Right cardiac atrium (tissue), 5 donors: ENCODE measurements at places on chromosomes 1 and 21.

DNA sequence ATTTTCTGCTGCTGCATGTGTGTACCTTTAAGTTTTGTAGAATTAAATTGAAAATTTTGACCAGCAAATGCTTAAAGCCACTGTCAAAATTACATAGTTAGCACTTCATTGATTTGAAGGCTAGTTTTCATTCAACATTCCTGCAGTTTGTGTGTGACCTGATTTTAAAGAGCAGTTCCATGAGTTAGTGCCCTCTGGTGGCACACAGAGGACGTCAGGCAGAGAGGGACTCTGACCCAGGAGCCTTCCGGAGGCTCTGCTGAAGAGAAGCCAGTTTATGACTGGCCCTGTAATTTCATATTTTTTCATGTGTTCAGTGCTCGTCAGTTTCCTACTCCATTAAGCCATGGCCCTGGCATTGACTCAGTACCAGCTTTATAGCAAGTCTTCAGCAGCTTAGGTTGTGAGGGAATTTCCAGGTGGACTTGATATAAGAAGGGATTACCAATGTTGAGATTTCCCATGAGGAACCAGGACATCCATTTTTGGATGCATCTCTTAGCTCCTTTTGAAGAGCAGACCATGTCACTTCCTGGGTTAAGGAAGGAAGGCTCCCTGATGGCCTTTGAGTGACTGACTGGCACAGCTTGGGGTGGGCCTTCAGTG lies 104.7 kb downstream of the CAMTA1 start:
- peak; percentile 49 for DNase-seq

GRCh38 chr21:44940116-44940631 lies 345 bp downstream of the SLX9 start:
- no peak for DNase-seq

- no peak for DNase-seq
These were observed 166.9 kb downstream of the HLX start for GRCh38 chr1:221045842-221046831.

DNA sequence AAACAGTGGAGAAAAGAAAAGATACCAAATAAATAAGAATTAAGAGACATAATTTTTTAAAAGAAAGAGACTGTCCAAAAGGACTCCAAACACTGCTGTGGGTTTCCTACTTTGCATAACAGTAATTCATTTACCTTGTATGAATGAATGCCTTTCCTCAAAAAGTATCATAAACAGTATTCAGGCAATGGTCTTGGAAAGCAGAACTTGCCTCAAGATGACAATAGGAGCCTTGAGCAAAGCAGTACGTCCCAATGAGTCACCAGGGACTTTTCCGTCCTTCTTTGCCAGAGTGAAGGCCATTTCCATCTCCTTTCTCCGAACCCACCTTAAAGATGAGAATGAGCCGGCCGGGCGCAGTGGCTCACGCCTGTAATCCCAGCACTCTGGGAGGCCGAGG lies 186.4 kb downstream of the ZBTB18 start:
- no peak for DNase-seq

DNA sequence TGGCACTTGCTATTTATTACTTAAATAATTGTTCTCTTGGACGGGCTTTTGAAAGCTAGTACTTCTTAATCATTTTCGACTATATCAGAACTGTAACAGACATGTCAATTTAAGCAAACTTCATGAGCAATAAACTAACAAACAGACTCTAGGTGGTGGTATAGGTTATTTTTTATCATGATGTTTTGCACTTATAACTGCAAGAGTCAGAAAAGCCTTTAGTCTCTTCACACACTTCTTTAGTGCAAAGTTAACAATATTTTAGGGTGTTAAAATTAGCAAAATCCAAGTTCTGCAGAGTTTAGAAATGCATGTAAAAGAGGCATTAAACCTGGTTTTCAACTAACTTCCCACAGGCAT lies 2.2 kb downstream of the NRIP1 start:
- DNase-seq, result no peak

- DNase-seq, result no peak
These were observed 28.4 kb upstream of the TMEM125 start for GRCh38 chr1:43241413-43241836.

- DNase-seq, result no peak
These were observed 37.3 kb downstream of the IFNAR1 start for GRCh38 chr21:33362044-33362555.

GRCh38 chr1:178944729-178945128 lies 73.9 kb upstream of the ANGPTL1 start:
- no peak for DNase-seq

DNA sequence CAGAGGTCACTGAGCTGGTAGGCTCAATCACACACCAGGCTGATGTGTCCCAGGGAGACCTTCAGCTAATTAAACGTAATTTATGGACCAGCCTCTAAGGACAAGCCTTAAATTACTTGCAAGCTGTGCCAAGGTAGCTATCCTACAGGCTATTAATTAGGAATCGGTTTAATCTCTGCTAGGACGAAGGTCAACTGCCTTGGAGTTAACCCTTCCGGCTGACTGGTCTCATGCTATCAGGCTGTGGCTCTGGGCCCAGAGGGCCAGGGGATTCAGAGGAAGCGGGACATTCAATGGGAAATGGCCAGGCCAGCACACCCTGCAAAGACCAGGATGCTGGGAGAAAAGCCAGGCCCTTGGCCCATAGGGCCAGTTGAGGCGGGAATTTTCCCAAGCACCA lies 19.0 kb downstream of the DHRS3 start:
- peak; percentile 74 for DNase-seq

- peak; percentile 82 for DNase-seq
These were observed 668 bp downstream of the CBR3 start for GRCh38 chr21:36135391-36136102.

DNA sequence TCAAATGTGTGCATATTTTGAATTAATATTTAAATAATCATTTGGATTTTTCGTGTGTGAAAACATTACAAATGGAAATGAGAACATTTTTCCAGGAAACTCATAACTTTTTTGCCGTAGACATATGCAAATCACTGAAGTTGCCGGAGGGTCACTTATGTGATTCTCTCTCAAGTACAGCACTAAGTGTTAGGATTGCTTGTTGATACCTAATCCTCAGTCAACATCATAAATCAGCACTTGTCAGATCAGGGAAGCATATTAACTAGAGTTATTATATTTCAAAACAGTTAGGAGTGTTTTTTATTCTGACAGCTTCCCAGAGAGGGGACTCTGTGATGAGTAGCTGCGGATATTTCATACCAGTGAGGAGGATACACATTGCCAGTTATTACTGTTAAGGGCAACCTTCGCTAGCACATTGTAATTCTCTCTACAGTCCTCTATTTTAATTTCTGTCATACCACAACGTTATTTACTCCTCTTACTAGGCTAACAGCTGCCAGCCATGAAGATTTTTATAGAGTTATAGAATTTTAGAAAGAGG lies 41.5 kb downstream of the NCAM2 start:
- no peak for DNase-seq

GRCh38 chr21:44930543-44930981 lies 9.3 kb upstream of the SLX9 start:
- peak; percentile 80 for DNase-seq

DNA sequence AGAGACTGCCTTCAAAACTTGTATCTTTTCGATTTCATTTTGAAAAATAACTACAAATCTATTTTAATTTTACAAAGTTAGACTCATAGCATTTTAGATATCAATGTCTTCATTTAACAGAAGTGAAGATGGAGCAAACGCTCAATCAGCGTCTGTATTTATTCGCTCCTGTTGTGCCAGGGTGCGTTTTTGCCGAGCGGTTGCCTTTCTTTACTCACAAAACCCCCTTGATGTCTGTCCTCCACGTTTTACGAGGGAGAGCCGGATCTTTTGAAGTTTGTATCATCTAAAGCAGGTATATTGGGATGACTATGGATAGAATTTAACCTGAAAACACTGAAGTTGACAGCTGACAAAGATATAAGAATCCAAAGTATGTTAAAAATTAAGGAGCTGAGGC lies 44.6 kb downstream of the MRPL39 start:
- no peak for DNase-seq

DNA sequence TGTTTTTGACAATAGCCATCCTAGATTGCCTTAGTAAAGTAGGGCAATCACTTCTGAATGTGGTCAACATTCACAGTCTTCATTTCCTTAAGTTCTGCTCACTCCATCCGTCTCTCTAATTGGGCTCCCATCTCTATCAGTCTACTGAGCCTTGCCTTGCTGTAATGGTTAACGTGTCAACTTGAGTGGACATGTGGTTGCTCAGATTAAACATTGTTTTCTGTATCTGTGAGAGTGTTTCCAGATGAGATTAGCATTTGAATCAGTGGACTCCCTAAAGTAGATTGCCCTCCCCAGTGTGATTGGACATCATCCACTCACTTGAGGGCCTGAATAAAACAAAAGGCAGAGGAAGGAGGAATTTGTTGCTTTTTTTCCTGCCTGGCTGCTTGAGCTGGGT lies 26.4 kb downstream of the C1orf216 start:
- DNase-seq, result no peak

DNA sequence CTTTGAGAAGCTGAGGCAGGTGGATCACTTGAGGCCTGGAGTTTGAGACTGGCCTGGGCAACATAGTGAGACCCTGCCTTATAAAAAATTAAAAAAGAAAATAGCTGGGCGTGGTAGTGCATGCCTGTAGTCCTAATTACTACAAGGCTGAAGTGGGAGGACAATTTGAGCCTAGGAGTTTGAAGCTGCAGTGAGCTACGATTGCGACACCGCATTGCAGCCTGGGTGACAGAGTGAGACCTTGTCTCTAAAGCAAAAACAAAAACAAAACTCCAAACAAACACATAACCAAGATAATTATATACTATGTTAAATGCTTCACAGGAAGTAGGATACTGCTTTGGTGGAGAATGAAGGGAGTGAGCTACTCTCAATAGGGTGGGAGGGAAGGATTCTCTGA lies 5.4 kb upstream of the PAFAH2 start:
- no peak for DNase-seq

GRCh38 chr1:46466477-46467182 lies 23.0 kb upstream of the DMBX1 start:
- DNase-seq, result peak; percentile 80

DNA sequence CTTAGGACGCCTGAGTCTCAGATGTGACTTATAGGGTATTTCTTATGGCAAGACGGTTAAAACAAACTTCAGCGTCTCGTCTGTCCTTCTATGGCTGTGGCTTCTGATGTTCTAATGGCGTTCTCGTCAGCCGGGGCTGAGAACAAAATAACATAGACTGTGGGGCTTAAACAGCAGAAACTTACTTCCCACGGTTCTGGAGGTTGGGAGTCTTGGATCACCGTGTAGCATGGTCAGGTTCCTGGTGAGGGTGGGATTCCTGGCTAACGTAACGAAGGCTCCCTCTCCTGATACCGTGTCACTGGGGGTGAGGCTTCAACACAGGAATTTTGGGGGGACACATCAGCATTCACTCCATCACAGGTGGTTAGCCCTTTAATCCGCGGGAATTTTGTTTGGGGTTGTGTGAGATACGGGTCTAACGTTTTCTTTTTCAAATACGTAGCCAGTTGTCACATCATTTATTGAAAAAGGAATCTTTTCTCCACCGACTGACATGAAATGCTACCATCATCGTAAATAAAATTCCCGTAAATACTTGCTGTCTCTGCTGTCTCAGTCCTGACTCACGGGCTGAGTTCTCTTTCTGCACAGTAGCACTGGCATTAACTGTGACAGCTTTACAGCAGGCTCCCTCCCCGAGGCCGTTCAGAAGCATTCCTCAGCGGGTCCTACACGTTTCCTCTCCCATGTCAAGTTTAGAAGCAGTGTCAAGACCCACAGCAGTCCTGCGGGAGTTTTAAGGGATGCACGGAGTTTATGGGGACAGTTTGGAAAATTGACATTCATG lies 8.1 kb upstream of the POFUT2 start:
- DNase-seq, result peak; percentile 17

DNA sequence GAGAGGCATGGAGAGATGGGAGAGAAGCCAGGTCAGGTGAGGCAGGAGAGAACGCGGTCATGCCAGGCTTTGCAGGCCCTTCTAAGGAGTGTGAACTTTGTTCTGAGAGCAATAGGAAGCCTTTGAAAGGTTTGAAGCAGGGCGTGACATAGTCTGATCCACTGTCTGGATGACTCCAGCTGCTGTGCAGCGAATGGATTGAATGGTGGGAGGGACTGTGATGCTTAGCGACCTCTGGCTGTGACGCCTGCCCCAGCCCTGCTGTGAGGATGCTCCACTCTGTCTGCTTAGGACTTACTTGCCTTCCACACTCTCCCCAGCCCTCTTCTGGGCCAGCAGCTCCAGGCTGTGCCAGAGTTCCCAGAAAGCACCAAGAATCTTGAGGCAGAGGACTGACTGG lies 41.8 kb upstream of the POU3F1 start:
- DNase-seq, result no peak

GRCh38 chr21:29366532-29366931 lies 67.8 kb downstream of the BACH1 start:
- no peak for DNase-seq

GRCh38 chr1:215482079-215482478 lies 85.0 kb upstream of the KCTD3 start:
- no peak for DNase-seq

DNA sequence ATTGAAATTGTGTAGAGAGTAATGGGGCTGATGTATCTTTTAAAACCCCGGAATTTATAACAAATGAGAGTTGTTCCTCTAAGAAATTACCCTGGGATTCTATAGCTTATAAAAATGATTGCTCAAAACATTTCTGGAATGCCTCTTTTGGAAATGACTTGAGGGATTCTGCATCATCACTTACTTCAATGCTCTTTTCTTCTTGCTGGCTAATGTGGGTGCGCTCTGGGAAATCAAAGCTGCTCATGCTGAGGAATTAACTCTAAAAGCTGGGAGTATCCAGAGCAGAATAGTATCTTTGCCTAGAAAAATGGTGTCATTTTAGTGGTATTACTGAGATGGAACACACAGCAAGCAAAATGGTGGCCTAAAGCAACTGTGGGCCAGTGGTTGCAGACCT lies 23.0 kb upstream of the TBX15 start:
- no peak for DNase-seq

DNA sequence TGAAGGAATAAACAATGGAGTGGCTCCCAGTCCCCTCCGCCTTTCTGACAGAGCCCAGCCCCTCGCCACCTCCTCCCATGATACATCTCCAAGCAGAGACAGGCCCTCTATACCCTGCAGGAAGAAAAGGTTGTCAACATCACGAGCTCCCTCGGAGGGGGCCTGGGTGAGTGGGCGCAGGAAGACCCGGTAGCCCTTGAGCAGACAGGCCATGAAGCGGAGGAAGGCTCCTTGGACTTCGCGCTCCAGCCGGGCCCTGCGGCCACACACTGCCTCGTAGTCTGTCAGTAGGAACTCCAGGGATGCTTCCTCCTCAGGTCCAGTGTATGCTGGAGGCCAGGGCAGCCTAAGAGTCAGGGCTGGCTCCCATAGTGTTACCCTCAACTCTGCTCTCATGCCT lies 7.0 kb downstream of the DENND4B start:
- no peak for DNase-seq

GRCh38 chr1:15308135-15308534 lies 61.1 kb downstream of the FHAD1 start:
- DNase-seq, result no peak

DNA sequence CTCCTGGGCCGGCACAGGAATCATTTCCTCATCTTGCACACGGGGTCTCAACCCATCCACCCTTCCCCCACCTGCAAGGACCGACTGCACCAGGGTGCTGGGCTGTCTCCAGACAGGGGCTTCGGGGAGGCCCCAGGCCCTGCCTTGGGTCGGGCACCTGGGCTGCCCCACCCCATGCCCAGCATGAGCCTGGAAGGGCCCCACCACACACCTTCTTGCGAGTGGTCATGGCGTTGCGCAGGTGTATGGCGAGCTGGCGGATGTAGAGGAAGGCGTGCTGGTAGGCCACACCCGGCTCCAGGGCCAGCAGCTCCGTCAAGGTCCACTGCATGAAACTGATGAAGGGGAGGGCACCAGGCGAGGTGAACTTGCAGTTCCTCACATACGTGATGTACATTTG lies 6.9 kb downstream of the NOC2L start:
- DNase-seq, result no peak

GRCh38 chr21:28798798-28799197 lies 193.9 kb downstream of the LTN1 start:
- no peak for DNase-seq
